ENCODE measurements at places on chromosomes 11 and 22.

GRCh38 chr11:69939551-69940245 is 120.5 kb upstream of the FGF3 start:
- no peak for DNase-seq

GRCh38 chr22:49204599-49205482 is 622.8 kb downstream of the BRD1 start:
- no peak for DNase-seq

DNA sequence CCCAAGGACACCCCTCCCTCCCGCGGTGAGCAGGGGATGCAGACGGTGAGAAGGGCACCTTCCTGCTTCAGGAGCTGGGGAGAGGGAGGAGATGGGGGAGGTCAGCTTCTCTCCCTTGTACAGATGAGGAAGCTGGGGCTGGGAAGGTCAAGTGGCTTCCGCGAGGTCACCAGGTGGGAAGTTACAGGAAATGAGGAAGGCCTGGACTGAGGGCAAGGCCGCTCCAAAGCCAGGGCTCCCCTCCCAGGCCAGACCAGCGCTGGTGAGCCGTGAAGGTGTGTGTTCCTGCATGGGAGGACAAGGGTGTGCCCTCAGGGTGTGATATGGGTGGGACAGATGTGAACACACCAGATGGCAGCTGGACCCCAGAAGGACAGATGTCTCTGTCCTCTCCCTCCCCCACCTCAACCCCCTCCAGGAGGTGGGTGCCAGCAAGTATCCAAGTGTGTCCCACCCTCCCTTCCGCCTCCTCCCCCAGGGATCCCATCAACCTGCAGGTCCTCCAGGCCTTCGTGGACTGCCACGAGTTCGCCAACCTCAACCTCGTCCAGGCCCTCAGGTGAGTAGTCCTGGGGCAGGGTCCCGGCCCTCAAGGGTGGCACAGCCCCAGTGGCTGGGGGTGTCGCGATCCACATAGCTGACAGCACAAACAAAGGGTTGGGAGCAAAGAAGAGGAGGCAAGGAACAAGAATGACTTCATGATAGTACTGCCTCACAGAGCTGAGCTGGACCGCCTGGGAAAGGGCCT is 16.6 kb downstream of the CYTH4 start:
- no peak for DNase-seq

DNA sequence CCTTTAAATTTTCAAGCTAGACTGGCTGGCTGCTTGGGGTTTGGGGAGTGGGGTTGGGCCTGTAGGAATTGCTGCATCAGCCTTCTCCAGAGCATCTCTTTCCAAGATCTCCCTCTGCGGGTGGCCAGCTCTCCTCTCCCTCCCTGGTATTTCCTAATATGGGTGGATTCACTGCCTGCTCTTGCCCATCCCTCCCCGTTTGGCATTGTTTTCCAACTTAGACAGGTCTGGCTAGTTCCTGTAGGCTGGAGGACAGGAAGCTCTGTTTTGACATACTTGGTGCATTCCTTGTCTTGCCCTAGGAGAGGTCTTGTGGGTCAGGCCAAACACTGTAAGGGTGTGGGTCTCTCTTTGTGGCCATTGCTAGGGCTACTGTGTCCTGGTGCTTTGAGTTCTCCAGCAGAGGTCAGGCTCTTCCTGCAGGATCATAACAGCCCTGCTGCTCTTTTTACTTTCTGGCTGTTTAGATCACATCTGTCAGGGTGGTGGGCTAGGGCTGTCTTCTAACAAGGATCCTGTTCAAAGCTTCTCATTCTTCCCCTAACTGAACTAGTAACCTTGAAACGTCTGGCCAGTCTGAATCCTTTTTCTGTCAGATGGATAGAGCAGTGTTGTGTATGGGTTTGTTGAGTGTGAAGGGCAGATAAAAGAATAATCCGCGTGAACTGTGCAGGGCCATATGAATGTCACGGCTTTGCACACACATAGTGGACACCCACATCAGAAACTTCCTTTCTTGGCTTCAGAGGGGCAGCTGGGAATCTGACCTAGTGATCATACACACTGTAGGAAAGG is 18.3 kb upstream of the MICALL1 start:
- no peak for DNase-seq

DNA sequence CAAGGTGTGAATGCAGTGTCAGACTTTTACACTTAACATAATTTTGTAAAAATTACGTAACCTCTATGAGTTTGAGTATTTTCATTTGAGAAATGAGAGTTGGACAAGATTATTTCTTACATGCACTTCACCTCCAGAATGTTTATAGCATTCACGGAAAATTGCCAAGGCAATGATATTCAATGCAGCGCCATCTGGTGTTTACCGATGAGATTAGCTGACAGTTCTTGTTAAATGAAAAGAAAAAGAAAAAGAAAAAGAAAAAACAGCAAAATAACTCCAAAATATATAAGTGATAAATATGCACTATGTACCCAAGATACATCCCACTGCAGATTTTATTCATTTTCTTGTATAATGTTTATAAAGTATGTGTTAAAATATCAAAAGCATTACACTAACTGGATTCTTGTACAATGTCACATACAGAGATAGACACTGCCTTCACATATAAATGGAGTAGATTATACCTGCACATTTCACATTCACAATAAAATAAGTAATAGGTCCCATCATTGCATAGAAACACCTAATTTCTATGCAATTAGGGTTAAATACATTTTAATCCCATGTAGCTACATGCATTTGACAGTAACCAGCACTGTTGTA is 976.3 kb upstream of the FAT3 start:
- DNase-seq, result peak; percentile 51

DNA sequence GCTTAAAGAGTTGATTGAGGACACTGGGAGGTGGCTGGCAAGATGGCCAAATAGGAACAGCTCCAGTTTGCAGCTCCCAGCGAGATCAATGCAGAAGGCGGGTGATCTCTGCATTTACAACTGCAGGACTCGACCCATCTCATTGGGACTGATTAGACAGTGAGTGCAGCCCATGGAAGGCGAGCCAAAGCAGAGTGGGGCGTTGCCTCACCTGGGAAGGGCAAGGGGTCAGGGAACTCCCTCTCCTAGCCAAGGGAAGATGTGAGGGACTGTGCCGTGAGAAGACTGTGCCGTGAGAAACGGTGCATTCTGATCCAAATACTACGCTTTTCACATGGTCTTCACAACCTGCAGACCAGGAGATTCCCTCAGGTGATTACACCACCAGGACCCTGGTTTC is 36.4 kb downstream of the ARHGAP32 start:
- DNase-seq, result no peak

DNA sequence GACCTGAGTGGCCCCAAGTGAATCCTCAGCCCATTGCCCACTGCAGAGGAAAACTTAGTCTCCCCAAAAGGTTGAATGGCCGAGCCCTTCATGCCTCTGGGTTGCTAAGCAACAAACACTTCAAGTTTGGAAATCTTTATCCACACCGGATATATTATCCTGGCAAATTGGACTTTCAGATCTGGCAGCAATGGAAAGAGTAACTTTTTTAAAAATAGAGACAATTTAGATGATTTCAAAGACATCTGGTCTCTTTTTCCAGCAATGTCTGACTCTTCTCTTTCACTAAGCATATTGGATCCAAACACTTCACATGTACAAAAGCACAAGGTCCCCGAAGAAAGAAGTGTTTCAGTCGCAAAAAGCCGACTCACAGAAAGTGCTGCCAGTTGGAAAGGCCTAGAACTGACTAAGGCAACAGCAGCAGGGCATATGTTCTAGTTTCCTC is 505.3 kb downstream of the SOX6 start:
- no peak for DNase-seq

- DNase-seq, result no peak
These were observed 90.3 kb downstream of the C11orf87 start for GRCh38 chr11:109512249-109512648.

- no peak for DNase-seq
These were observed 38.0 kb downstream of the IGF2 start for GRCh38 chr11:2101171-2101675.

DNA sequence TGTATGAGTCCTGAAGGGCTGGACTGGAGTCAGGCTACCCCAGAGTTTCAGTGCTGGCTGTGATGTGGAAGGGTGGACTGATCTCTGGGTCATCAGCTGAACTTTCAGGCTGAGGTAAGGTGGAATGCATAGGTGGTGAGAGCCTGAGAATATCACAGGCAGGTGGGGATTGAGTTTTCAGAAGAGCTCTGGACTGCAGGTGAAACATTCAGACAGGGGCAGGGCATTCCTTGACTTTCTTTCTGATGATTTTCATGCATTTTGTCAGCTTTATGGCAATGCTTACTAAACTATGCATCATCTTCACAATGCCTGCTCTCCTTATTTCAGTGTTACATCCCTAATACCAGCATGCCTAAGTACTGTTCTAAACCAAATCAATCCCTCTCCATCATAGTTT is 755.0 kb downstream of the KCNA4 start:
- no peak for DNase-seq

DNA sequence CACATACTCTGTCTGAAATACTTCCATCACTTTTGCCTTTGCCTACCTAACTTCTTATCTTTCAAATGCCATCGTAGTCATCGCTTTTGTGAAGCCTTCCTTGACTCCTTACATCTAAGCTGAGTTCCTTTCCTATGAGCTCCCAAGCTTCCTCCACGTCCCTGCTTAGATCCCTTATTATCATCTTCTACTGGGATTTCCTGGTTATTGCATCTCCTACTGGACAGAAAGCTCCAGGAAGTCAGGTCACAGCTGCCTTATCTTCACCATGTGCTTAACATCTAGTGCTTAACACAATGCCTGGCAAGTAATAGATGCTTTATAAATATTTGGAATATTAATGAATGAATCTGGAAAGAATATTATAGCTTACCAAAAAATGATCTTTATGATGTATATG is 5.9 kb downstream of the YPEL4 start:
- no peak for DNase-seq

- no peak for DNase-seq
These were observed 556.2 kb downstream of the OPCML start for GRCh38 chr11:132976115-132976514.

DNA sequence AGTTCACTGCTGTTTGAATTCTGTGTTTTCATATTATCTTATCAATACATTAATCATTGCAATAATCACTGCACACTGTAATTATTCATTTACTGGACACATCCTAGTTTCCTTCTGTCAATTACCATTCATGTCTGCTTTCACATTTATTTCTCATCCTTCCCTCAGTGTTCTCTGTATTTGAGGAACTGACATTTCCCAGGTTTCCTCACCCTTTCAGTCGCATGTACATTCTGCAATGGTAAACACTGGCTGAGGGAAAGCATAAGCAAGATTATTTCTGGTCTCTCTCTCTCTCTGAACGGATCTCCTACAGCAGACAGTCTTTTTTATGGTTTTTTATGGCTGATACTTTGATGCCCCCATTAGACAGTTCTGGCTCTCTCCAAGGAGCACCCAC is 4.2 kb upstream of the HBD start:
- no peak for DNase-seq

DNA sequence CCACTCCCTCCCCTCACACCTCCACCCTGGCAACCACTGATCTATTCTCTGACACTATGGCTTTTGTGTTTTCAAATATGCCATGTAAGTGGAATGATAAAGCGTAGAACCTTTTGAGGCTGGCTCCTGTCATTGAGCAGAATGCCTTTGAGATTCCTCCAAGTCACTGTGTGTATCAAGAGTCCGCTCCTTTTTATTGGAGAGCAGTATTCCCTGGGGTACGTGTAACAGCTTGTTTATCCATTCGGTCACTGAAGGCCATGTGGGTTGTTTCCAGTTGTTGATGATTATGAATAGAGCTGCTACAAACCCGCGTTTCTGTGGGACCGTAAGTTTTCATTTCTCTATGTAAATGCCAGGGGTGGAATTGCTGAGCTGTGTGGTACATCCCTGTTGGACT is 10.3 kb downstream of the TP53I11 start:
- DNase-seq, result no peak

- DNase-seq, result no peak
These were observed 14.9 kb downstream of the TMEM121B start for GRCh38 chr22:17106161-17106784.

DNA sequence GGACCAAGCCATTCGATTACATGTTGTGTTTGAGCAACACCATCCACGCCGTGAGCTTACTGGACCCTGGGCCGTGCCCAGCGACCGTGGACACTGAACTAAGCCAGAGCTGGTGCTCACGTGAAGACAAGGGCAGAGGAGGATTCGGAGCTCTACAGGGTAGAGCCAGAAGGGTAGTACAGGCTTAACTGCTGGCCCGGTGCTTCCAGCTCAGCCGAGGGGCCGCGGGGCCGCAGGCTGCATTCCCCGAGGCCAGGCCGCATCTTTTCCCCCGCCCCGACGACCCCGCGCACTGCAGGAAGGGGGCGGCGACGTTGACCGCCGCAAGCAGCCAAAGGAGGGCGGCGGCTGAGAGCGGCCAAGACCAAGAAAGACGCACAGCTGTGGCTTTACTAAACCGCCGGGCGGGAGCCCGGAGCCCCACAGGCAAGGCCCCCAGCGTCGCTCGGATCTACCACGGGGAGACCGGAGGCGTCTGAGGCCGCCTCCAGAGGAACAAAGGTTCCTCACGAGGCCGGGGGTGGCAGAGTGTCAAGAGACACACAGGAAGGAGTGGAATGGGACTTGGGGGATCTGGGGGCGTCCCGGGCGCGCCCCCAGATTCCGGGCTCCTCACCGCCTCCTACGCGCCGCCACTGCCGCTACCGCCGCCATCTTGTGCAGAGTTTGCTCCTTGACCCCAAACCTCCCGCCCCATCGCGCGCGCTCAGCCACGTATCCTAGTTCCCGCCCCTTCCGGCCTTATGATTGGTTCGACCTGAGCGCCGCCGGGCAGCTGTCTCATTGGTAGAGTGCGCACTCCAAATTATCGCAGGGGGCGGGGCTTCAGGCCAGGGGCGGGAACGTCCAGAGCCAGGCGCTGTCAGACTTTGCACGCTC is at the start of gene GANAB:
TSS of gene GANAB (minus strand) at position 668 of the 879 bp plus-strand sequence. CDS start at position 654, 14 bp downstream.
- peak; percentile 99 for DNase-seq

DNA sequence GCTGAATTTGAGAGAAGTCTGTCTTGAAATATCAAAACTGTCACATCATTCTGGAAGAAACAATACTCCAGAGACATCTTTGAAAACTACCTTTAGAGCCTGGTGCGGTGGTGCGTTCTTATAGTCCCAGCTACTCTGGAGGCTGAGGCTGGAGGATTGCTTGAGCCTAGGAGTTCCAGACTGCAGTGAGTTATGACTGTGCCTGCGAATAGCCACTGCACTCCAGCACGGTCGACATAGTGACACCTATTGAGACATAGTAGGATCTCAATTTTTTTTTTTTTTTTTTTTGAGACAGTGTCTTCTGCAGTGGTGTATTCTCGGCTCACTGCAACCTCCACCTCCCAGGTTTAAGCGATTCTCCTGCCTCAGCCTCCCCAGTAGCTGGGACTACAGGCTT is 11.5 kb upstream of the AIFM3 start:
- DNase-seq, result no peak

GRCh38 chr11:61294717-61295595 is at the start of gene VWCE:
TSS of gene VWCE (minus strand) at chr11:61295316. CDS start at chr11:61295037, 279 bp downstream.
- peak; percentile 67 for DNase-seq

All from NCI-H2081 (cell line).